ENCODE measurements at places on chromosomes 12 and 14.

GRCh38 chr14:20274062-20274461, 31.7 kb downstream of the TTC5 start:
- DNase-seq, result no peak

- no peak for DNase-seq
Measured at GRCh38 chr12:14824012-14824634, 10.1 kb upstream of the SMCO3 start.

DNA sequence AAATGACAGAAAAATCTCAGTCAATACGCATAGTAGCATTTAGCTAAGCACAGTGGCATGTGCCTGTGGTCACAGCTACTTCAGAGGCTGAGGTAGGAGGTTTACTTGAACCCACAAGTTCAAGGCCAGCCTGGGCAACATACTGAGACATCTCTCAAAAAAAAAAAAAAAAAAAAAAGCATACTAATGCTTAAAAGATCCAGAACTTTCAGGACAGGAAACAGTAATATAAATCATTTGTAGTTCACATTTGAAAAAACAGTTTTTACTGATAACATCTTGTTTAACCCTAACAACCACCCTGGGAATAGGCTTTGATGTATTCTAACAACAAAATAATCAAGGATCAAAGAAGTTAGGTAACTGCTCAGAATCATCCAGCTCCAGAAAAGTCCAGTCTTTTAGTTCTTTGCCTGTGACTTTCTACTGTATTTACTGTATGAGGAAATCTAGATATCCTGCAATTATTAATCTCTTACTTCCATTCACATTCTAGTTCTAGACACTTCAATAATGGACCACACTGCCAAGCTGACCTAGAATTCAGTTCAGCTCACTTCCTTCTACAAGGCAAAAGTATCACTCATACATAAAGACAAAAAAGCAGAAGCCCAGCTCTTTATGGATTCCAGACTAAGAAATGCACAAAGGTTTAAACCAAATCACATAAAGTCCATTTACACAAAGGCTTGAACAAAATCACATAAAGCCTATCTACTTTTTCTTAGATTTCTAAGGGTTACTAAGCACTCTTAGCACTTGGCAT, 28.5 kb downstream of the PAWR start:
- DNase-seq, result no peak

- DNase-seq, result no peak
Measured at GRCh38 chr12:87982208-87982607, 47.0 kb downstream of the C12orf50 start.

DNA sequence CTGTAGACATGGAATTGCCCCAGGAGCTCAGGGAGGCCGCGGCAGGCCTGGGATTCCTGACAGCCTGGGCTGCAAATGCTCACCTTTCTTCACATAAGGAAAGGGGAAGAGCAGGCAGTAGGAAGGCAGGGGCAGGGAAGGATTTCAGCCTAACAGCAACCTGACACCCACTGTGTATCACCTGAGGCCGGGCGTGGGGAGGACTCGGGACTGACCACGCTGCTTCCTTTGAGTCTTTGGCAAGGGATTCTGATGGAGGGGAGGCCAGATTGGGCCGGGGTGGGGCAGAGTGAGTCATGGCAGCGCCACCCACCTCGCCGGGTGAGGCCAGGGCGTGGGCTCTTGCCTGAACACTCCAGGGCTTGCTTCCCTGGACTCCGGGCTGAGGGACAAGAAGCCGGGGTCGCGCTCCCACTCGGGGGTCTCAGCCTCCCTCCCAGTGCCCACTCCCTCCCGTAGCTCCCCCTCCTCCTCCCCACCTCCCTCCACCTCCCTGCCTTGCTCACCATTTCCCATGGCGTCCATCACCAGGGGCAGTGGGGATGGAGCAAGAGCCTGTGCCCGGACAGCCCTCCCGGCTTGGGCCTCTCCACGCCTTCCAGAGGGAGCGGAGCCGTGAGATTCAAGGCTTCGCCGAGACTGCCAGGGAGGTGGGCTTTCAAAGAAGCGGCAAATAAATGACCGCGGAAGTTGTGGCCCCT, 247.9 kb upstream of the RTL1 start:
- no peak for DNase-seq

DNA sequence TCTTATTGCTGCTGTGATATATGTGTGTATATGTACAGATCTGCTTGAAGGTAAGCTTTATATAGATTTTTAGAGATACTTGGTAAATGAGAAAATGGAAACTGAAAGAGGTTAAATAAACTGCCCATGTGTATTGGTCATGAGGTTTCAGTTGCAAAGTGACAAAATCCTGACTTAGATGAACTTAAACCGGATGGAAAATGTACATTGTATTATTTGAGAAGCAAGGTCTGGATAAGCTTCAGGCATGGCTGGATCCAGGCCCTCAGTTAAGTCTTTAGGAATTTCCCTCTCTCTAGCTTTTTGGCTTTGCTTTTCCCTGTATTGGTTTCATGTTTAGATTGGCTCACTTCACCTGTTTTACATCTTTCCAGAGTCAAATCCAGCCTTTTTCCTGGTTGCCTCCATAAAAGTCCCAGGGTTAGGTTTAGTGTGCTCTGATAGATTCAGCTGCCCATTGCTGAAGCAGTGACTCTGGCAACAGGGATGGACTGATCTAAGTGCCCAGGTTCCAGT, 21.0 kb upstream of the MAP1LC3B2 start:
- no peak for DNase-seq

- DNase-seq, result no peak
Measured at GRCh38 chr14:37553935-37554550, 41.0 kb downstream of the FOXA1 start.

- DNase-seq, result no peak
Measured at GRCh38 chr12:108609537-108610335, 11.9 kb upstream of the TMEM119 start.

- no peak for DNase-seq
Measured at GRCh38 chr12:89783359-89784060, 74.9 kb upstream of the ATP2B1 start.
